HTR-8/SVneo (cell line): ENCODE measurements at places on chromosomes 12 and 14.

DNA sequence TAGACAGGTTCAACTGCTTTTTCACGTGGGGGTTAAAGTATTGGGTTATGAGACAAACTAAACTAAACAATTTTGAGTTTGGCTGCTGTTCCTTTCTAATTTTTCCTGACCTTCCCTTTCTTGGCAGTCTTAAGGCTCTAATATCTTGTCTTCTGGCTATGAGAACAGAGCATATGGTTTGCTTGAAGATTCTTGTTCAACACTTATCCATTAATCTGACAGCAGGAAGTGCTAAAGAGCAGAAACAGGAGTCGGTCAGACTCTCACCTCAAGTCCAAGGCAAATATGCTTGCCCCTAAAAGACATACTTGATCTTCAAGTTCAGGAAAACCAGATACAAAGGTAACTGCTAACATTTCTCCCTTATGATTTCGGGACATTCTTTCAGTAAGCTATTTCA, 52.6 kb upstream of the KCNJ8 start:
- DNase-seq: no peak

GRCh38 chr12:673849-674248, 10.6 kb upstream of the NINJ2 start:
- no peak for DNase-seq

DNA sequence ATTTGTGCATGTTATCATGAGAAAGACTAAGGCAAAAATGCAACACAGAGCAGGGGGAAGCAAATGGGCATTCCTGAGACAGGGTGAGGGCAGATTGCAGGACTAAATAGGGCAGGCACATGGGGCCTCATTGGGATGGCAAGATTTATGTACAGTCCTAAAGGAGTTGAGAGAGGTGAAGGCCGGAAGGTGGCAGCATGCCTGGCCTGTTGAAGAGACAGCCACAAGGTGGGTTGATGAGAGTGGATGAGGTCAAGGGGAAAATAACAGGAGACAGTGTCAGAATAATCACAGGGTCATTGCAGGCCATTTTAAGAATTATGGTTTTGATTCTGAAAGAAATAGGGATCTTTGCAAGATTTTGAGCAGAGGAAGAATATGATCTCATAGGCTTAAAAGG, 21.0 kb downstream of the PAH start:
- no peak for DNase-seq

- DNase-seq: no peak
Measured at GRCh38 chr12:52744493-52745156, 32.5 kb downstream of the KRT76 start.

GRCh38 chr12:93565760-93566159, 6.7 kb upstream of the SOCS2 start:
- no peak for DNase-seq

GRCh38 chr14:72678356-72678755, 215.5 kb downstream of the DPF3 start:
- peak; percentile 59 for DNase-seq

DNA sequence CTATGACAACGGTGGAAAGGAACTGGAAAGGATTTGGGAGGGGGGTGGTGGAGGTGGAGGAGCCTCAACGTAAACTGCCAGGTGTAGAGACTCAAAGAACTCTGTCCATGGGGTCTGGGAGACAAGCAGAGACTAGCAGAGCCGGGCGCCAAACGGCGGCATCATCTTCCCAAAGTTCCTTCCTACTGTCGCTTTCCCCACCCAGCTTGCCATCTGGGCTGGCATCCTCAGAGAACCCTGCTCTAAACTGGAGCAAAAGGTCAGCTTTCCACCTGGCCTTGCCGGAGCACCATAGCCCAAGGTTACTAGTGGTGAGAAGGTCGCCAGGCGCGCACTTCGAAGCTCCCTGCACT, 4.0 kb upstream of the IRF2BPL start:
- no peak for DNase-seq

DNA sequence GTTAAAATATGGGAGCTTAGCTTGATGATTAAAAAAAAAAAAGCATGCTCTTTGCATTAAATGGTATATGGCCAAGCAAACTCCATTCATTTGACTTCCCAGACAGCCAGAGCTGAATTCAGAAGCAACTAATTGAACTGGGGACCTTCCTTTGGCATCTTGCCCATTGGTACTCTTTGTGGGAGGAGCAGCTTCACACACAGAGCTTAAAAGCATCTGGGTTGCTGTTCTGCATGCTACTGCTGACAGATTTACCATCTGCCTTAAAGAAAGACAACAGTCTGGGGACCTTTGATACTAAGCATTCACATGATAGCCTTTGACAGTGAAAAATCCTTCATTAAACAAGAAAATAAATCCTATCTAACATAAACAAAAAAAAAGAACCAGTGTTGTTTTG, 977.9 kb downstream of the TMTC2 start:
- DNase-seq: no peak

- DNase-seq: no peak
Measured at GRCh38 chr14:23123419-23123818, 4.4 kb upstream of the CEBPE start.

DNA sequence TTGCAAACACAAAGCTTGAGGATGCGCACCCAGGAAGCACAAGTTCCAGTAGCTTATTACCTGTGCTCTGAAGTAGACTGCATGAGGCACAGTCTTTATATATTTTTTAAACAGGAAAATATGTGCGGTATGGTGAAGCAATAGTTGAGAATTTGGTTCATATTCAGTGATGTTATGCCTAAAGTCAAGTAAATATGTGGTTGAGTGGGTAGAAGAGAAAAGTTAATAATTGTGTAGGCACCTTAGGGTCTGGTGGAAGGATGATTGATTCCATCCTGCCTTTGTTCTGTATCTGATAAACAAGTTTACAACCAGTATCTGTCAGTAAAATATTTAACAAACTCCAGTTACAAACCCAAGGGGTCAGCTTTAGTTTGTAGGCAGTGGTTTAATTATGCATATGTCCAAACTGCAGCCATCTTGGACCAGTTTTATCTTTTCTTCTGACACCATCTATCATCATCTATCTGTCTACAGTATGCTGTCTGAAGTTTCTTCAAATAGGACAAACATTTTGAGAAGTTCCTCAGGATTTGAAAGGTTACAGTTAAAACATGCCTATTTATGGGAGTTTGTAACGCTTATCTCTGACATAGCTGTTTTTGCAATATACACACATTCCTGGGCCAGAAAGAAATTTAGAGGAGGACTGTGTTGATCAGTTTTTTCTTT, 10.8 kb downstream of the SINHCAF start:
- DNase-seq: no peak

DNA sequence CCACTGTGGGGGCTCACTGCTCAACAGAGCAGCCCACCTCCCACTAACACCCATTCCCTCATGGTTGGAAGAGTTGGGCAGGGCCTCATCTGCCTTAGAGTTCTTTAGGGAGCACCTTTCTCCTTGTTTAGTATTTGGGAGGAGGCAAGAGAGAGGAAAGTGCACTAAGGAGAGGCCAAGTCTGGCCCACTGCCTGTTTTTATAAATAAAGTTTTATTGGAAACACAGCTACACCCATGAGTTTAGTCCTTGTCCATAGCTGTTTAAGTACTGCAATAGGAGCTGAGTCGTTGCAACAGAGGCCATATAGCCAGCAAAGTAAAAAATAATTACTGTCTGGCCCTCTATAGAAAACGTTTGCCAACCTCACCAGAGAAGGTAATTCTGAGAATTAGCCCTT, 63.9 kb downstream of the C14orf132 start:
- DNase-seq: no peak

GRCh38 chr14:55274146-55274545, 2.9 kb downstream of the FBXO34 start:
- DNase-seq: no peak

- DNase-seq: no peak
Measured at GRCh38 chr14:21113369-21113768, 12.5 kb downstream of the TMEM253 start.

DNA sequence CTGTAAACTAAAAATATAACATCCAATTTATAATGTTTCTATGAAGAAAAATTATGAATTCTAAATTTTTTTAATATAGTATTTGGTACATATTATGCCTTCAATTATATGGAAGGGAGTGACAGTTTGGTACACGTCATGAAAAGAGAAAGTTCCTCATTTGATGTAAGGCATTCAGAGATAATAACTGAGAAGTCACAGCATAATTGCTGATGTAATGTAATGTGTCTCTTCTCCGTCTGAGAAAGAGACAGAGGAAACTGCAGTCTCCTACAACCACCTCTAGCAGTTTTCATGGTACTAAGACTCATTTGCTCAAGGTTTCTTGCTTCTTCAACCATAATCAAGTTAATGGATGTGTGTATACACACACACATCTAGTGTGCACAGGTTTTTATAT, 2.3 kb upstream of the CD69 start:
- no peak for DNase-seq

- DNase-seq: no peak
Measured at GRCh38 chr14:70873627-70874026, 33.6 kb upstream of the PCNX1 start.

DNA sequence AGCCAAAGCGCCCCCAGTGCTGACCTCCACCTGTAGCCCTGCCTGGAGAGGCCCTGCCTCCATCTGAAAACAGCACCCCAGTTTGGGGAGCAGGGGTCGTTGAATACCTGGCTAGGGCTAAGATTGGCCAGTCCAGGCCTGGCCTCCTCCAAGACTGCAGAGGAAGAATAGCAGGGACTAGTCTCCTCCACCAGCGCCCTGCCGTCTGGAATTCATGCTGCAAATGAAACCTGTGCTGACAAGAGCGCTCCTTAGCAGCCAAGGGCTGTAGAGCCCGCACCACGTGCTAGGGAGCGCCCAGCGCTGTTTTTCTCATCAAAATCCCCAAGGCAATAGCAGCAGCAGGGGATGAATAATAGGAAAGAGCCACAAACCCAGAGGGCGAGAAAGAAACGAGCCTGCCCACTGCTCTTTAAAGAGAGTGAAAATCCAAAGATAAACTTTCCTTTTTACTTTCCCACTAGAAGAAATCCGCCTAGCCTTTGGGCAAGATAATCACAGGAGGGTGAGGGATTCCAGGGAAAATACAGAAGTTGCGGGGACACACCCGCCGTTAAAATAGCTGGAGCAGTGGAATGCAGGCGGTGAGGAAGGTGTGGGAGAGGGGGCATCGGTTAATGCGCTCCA, 3.3 kb downstream of the COL2A1 start:
- peak; percentile 60 for DNase-seq

DNA sequence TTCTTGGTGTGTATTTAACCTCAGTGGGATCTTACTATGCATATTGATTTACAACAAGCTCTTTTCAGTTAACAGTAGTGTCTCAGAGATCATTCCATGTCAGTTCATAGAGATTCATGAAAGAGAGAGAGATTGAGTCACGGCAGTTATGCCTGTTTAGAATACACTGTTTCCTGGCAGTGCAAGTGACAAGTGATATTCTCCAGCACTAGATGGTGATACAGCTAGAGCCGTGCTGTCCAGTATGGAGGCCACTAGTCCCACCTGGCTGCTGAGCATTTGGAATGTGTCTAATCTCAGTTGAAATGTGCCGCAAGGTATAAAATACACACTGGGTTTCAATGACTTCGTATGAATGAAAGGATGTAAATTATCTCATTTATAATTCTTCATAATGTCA, 184.4 kb downstream of the SUDS3 start:
- no peak for DNase-seq

DNA sequence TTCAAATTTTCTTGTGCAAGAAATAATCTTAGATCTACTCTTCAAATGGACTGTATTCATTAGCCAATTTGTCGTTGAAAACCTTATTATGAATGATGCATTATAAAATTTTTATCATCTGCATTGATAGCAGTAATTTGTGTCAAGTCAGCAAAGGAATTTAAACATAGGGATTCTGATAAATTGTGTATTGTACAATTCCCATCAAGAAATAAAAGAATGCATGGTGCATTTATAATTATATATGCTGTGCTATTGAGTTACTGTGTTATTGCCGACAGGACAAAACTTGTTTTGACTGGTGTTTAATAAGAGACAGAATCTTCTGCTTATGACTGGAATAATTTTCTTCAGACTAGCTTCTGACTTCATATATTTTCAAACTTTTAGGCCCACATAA, 3.1 kb upstream of the BCDIN3D start:
- DNase-seq: no peak

- DNase-seq: no peak
Measured at GRCh38 chr12:75820848-75821578, 210.6 kb downstream of the PHLDA1 start.

DNA sequence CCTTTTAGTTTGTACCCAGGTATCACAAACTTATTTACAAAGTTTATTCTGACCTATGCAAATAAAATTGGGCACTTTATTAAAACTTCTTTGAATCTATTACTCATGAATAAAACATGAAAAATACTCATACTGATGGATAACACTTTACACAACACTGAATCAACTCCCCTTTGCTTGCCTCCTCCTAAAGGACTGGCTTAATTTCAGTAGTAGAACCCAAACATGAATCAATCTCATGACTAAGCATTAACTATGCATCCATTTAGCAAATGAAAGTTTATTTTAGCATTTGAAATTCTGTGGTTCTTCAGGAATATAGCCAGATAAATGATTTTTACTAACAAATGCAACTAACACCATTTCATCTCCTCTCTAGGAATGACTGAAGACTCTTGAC, 32.4 kb downstream of the DENND5B start:
- DNase-seq: no peak

- no peak for DNase-seq
Measured at GRCh38 chr12:75844985-75845384, 186.6 kb downstream of the PHLDA1 start.

DNA sequence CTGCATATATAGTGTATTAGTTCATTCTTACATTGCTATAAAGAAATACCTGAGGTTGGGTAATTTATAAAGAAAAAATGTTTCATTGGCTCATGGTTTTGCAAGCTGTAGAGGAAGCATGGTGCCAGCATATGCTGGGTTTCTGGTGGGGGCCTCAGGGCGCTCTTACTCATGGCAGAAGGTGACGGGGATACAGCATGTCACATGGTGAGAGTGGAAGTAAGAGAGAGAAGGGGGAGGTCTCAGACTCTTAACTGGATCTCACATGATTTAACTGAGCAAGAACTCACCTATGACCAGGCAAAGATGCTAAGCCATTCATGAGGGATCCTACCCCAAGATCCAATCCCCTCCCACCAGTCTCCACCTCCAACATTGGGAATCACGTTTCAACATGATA, 15.9 kb upstream of the PAWR start:
- DNase-seq: no peak

DNA sequence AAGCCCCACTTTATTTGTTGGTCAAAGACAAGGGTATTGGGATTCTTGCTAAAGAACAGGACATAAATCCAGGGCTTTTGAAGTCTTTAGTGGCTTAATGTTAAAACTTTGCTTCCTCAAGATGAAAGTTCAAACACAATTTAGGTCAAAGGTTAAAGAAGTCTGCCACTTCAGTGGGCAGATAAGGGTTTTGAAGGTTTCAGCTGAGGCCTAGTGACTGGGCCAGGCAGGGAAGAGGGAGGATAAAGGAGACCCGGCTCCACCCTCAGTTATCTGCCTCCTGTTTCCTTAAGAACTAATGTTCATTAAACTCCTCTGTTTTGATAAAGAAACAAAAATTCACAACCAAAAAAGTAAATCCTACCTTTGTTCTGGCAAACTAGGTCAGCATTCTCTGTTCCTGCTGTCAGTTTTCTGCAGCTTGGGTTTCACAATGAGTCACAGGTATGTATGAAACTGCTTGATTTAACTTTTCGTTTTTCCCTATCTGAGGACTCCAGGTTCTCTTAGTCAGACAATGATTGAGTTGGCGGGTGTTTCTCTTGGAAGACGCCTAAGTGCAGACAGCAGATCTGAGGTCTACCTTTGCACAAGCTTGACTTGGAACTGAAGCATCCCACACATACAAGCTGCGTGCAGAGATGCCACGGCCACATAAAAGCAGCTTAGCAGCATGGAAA, 208.3 kb downstream of the EXOC5 start:
- no peak for DNase-seq

- no peak for DNase-seq
Measured at GRCh38 chr12:89960011-89960507, 251.4 kb upstream of the ATP2B1 start.

GRCh38 chr12:113019025-113019424, 37.5 kb upstream of the DTX1 start:
- DNase-seq: peak; percentile 28
